ENCODE measurements at places on chromosomes 6 and 20.

- no peak for DNase-seq
These were observed 88.3 kb downstream of the NINL start for GRCh38 chr20:25496968-25497401.

GRCh38 chr6:121816906-121817540 lies 381.6 kb downstream of the GJA1 start:
- DNase-seq, result no peak

DNA sequence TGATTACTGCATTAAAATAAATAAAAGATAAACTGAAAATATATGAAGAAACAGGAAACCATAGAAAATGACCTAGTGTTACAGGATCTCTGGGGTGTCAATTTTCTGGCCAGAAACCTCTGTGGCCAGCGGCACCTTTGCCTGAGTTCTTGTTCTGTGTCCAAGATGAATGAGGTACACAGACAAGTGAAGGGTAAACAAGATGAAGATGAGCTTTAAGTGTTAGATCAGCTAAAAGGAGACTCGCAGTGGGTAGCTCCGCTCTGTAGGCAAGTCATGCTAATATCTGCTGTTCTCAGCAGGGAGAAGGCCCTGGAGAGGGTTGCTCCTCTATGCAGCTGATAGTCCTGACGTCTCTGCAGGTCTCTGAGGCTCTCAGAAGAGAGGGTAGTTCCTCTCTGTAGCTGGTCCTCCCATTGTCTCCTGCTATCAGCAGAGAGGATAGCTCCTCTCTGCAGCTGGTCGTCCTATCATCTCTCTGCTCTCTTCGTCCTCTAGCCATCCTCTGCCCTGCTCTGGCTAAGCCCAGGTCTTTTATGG lies 35.9 kb upstream of the TBC1D22B start:
- peak; percentile 96 for DNase-seq

DNA sequence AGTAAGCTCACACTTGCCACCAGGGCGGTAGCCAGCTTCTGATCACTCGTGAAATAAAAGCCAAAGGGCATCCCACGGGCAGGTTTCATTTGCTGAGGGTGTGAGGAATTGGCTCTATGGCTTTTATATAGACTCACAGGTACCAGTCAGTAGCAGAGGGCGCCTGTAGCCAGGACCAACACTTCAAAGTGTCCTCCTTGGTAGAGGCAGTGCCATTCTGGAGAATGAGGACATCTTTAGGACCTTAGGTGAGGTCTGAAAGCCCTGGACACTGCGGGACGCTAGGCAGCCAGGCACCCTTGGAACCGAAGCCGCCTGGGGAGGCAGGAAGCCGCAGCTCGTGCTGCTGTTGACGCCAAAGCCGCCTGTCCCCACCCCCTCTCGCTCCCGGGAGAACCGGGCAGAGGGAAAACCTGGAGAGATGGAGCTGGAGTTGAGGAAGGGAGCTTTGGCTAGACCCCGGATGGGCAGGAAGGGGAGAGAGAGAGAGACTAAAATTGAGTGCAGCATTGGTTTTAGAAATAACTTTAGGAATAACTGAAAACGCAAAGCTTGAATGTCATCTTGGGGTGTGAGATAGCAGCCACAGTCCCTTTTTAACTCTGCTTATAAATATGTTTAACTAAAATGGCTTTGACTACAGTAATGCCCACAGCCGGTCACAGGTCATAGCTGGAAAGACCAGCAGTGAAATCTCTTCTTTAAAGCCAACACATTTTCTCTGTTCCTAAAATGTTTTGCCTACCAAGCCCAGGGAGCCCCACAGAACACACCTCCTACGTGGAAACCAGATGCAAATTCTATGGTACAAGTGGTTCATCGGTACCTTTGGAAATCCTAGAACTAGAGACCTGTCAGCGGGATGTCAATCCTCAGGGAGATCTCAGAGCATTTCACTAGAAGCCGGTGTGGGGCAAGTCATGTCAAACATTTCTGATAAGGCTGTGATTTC lies 128.5 kb upstream of the CDYL start:
- peak; percentile 66 for DNase-seq

DNA sequence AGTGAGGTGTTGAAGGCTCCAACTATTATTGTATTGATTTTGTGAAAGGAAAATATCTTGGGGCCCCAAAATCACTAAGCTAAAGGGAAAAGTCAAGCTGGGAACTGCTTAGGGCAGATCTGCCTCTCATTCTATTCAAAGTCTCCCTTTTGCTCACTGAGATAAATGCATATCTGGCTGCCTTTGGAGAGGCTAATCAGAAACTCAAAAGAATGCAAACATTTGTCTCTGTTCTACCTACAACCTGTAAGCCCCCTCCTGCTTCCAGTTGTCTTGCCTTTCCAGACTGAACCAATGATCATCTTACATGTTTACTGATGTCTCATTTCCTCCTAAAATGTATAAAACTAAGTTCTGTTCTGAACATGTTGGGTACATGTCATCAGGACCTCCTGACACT lies 125.9 kb downstream of the HTR1B start:
- no peak for DNase-seq

GRCh38 chr6:12150812-12151432 lies 138.8 kb downstream of the HIVEP1 start:
- no peak for DNase-seq

GRCh38 chr6:27668442-27669294 lies 195.8 kb upstream of the ZNF184 start:
- DNase-seq, result peak; percentile 60

DNA sequence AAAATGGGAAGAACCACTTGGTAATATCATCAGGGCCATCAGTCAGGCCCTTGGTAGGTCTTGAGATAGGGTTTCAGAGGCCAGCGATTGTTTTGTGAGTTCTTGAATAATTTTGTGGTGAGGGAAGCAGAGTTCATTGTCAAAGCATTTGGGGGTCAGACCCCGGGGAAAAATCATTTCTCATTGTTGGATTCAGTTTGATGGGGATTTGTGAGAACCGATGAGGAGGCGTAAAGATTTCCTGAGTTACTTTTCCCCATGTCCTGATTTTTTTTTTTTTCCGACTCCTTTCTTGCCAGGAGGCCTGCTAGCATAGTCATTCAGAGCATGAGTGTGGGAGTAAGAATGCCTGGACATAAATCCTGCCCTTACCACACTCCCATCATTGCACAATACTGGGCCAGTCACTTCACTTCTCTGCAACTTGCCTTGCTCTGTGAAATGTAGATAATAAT lies 60.3 kb downstream of the TSHZ2 start:
- DNase-seq, result no peak

GRCh38 chr6:63058601-63059000 lies 152.7 kb upstream of the FKBP1C start:
- DNase-seq, result no peak

- DNase-seq, result no peak
These were observed 17.7 kb downstream of the SNPH start for GRCh38 chr20:1283522-1284510.

DNA sequence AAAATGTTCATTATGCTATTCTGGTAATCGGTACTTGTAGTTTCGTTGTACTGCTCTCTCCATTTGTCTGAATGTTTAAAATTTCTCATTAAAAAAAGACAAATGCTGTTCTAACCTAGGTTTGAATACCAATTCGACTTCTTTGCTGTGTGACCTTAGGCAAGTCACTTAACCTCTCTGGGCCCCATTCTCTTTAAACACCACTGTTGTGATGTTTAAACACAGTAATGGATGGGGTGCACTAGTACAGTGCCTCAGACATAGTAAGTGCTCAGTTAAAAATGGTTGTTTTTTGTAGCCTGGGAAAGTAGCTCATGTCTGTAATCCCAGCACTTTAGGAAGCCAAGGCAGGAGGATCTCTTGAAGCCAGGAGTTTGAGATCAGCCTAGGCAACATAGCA lies 138.5 kb downstream of the MRPL14 start:
- no peak for DNase-seq

DNA sequence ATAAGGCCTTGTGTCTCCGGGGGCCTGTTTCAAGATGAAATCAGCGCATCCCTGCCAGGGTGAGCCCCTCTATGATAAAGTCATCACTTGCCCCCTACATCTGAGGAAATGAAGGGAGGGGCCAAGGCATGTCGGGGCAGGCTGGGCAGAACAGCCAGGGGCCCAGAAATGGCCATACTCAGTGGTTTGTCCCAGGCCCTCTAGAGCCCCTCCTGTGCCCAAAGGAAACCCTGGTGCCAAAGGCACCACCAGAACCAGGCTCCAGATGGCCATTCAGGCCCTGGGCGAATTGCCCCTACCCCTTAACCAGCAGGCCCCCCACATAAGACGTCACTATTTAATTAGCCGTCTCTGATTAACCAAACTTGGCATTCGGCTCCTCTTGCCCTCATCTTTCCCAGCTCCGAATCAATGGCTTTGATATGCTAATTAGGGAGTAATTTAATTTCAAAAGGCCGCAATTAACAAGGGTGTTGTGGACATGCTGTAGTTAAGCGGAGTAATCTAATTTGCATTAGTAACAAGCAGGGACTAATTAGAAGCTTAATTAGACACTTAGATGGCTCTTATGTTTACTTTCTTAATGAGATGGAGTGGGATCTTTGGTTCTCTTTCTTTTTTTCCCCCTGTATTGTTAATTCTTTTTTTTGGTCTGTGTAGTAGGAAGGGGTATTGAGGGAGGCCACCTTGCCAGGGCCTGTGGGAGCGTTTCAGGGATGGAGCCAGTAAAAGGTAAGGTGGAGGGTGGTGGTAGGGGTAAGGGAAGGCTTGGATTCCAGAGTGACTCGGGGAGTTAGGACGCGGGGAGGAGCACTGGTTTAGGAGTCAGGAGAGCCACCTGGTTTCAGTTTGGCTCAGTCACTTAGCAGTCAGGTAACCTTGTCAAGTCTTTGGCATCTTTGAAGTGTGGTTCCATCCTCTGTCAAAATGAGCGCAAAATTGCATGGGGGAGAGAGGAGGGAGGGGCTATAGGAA lies 9.4 kb downstream of the FOXP4 start:
- DNase-seq, result no peak

DNA sequence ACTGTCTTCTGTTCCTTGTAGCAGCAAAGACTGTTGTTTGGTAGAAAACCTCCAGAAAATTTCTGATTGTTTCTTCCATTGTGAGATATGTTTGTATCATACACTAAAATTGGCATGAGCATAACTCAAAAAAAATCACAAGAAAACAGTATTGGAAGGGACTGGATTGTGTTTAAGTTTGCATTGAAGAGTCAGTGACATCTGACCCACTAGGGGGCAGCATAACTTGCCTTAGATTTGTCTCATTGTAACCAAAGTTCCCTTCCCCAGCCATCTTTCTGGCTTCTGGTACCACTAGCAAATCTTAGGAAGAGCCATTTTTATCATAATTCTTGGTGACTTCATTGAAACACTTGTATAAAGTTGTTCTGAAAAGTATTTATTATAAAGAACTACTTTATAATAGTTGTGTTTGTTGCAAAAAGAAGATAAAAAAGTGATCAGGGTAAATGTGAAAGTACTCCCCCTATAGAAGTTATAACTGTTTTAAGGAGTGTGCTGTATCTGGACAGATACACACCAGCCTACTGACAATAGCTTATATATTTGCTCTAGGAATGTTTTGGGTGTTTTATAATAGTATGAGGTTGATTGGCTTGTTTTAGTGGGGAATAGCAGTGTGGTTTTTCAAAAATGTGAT lies 7.7 kb downstream of the CSTF1 start:
- peak; percentile 21 for DNase-seq

GRCh38 chr20:57910716-57911115 lies 200.9 kb upstream of the PMEPA1 start:
- no peak for DNase-seq

- no peak for DNase-seq
These were observed 50.2 kb downstream of the RREB1 start for GRCh38 chr6:7157752-7158616.

- no peak for DNase-seq
These were observed 83.1 kb downstream of the PTCHD4 start for GRCh38 chr6:48027704-48028435.

- DNase-seq, result no peak
These were observed 55.2 kb downstream of the ZFAND3 start for GRCh38 chr6:37874726-37875125.

GRCh38 chr6:129653746-129654145 lies 56.2 kb downstream of the ARHGAP18 start:
- DNase-seq, result no peak

DNA sequence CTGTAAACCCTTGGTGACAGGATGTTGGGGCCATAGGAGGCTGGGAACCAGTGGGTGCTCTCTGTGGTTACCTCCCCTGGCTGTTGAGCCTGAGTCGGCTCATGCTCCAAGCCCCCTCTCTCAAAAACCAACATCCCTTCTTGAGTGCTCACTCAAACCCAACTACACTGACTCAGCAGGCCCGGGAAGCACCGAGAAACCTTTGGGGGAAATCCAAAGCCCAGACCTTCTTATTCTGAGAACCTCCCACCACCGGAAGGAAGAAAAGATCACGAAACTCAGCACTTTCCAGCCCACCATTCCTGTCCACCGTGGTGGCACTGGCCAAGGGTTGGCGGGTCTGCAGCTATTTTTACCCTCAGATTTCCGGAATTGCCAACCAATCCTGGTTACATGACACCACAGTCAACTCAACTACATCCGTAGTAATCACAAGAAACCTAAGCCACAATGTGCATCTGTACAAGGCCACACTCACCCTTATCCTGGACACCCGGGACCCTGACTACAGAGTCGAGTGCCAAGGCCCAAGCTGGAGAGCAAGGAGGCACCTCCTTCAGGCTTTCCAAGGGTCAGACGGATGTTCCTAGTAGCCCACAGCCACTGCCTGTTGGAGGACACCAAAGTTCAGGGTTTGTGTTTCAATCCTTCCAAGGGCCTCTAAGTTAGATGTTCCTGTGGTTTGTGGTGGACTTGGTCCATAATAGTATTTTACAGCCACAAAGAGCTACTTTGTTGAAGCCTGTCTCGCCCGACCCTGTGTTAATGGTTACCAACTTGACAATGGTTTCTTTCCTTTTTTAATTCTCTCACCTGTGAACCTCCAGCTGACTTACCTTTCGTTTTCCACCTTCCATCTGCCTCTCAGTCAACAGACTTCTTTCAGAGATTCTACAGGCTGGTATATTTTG lies 317.0 kb downstream of the CDC5L start:
- no peak for DNase-seq

- no peak for DNase-seq
These were observed 2.4 kb downstream of the B3GALT4 start for GRCh38 chr6:33279257-33279695.

- DNase-seq, result no peak
These were observed 162.5 kb downstream of the DLL1 start for GRCh38 chr6:170128346-170128745.

GRCh38 chr6:27541212-27541932 lies 68.5 kb upstream of the ZNF184 start:
- no peak for DNase-seq
